ENCODE measurements at places on chromosomes 11 and 22.
A peak's percentile ranks its signal among the peaks of the same experiment; 100 is the strongest.

DNA sequence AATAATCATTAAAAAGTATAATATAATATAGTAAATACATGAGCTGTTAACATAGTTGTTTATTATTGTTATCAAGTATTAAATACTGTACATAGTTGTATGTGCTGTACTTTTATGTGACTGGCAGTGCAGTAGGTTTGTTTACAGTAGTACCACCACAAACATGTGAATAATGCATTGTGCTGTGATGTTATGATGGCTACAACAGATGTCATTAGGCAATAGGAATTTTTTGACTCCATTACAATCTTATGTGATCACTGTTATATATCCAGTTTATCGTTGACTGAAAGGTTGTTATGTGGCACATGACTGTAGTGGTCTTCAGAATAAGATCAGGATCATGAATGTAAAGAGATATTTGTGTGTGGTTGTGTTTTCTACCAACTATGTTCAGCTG lies 577.8 kb downstream of the JRKL start:
- DNase-seq, result no peak

DNA sequence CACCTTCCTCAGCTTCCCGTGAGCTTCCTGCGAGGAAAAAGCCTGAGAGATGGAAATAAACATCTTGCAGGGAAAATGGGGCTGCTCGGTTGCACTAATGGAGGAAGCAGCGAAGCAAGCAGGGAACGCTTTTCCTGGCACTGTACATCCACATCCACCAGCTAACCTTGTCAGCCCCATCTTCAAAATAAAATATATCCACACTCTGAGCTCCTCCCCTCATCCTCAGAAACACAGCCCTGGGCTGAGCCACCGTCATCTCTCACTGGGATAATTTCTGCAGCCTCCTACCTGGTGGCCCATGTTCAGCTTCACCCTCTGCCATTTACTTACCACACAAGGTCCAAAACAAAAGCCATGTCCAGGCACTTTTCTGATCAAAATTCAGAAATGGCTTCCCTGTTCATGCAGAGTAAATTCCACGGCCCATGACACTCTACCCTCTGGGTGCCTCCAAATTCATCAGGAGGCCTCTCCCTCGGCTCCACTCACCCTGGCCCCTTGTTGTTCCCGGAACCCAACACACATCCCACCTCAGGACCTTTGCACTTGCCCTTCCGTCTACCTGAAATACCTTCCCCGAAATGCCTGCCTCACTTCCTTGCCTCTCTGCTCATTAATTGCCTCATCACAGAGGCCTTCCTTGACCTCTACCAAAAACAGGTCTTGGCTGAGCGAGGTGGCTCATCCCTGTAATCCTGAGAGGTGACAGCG lies 13.0 kb downstream of the C11orf86 start:
- DNase-seq, result no peak

DNA sequence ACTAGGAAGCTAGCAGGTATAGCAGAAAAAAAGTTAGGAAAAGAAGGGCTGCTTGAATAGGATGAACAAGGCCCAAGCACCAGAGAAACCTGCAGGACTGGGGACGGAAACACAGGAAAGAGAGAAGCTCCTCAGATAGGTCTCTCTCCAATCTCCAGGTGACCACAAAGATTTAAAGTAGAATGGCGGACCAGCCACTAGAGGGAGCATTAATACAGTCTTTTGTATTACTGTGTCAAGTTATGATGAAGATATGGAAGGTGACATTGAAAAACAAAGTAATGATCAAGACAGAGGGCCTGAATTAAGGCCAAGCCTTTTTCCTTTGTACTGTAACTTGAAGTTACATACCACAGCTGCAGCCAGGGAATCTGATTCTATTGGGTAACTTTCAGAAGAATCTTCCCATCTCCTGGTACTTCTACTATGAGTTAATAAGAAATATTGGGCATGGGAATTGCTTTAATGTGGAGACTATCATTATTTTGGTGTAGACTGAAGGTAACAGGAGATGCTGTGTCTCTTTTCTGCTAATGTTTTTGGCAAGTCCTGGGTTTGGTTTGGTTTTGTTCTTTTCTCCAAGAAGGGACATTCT lies 33.8 kb downstream of the OR2AG2 start:
- peak; percentile 32 for DNase-seq

- DNase-seq, result no peak
These were observed 8.0 kb upstream of the FERMT3 start for GRCh38 chr11:64198511-64198910.

DNA sequence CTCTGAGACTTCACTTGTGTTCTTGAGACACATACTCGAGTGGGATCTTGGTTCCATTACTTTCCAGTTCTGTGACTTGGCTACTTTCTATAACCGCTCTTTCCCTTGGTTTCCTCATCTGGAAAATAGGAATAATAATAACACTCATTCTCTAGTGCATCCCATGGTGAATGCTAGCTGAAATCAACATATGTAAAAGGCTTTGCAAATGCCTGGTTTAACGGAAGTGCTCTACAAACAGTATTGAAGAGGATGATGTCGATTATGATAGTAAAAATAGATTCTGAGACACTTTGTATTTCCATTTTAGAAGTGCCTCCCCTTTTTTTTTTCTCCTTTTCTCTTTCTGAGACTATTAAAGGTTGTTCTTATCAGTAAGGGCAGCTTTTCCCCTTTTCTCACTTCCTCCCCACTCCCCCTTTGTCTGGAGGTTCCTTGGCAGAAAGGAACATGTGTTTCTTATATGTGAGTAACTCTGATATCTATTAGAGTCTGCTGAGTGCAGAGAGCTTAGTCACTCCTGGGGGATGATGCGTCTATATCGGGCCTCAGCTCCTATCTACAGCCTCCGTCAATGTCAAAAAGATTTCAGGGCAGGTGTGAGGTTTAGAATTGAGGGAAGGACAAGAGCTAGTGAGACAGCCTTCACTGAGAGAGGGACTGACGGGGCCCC lies 489.3 kb downstream of the NTM start:
- DNase-seq, result no peak

- no peak for DNase-seq
These were observed 6.9 kb downstream of the CADM1 start for GRCh38 chr11:115497303-115497702.

- DNase-seq, result no peak
These were observed 7.8 kb downstream of the ADAMTS8 start for GRCh38 chr11:130420478-130421198.

GRCh38 chr11:75481223-75481921 lies 44.4 kb downstream of the GDPD5 start:
- DNase-seq, result no peak

- DNase-seq, result no peak
These were observed 243.3 kb downstream of the TBC1D22A start for GRCh38 chr22:47005506-47006408.

DNA sequence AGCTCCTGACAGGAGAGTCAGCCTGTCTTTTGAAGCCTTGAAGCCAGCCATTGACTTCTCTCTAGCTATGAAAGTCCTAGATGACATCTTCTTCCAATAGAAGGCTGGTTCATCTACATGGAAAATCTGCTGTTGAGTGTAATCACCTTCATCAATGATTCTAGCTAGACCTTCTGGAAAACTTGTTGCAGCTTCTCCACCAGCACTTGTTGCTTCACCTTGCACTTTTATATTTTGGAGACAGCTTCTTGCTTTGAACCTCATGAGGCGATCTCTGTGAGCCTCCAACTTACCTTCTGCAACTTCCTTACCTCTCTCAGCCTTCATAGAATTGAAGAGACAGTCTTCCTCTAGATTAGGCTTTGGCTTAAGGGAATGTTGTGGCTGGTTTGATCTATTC lies 58.3 kb downstream of the MYO7A start:
- no peak for DNase-seq

GRCh38 chr11:120078397-120078796 lies 59.5 kb downstream of the TRIM29 start:
- no peak for DNase-seq

DNA sequence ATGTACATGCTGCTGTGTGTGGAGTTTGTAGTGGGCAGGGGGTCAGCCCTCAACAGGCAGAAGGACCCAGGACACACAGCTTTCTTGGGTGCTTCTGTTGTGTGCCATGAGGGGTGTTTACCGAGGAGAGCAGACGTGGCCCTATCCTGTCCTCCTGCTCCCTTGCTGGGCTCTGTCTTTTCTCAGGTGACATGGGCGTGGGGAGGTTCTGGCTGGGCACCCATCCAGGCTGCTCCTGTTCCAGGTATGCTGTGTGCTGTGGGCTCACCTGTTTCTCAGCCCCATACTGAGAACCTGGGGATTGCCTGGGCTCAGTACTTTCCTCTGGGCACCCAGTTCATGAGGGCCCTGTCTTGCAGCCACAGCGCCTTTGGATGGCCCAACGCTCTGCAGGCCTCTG lies 23.3 kb downstream of the MICALL1 start:
- DNase-seq, result no peak

DNA sequence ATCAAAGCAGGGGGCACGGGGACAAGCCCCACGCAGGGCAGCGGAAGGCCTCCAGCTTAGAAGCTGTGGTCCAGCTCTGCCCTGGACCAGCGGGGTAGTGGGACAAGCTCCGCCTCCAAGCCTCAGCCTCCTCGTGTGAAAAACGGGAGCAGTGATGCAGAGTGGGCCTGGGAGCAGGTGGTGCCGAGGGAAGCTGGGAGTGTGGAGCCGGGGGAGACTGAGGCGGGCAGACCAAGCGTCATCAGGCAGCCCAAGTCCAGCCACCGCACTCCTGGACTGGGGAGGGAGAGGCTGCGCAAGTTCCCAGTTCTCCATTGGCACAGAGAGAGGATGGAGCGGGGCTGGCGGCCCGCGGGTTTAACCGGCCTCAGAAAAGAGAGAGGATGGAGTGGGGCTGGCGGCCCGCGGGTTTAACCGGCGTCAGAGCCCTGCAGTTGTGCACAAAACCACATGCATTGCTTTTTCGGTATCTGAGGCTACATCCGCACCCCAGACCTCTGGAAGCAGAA lies 68.1 kb upstream of the PHF21B start:
- no peak for DNase-seq

DNA sequence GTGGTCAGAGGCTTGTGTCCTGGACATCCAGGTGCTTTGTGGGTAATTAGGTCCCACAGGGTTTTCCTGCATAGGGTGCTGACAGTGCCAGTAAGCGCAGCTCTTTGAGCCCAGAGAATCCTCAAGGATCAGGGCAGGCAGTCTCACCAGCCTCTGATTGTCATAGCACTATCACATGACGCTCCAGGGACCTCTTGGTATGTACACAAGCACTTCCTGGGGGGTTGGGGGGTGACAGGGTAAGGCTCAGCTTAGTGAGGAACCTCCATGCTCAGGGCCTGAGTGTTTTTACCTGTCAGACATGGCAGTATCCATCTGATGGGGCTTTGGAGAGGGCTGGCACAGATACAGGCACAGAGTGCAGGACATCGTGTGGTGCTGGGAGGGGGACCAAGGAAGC lies 27.9 kb upstream of the SUSD2 start:
- no peak for DNase-seq

DNA sequence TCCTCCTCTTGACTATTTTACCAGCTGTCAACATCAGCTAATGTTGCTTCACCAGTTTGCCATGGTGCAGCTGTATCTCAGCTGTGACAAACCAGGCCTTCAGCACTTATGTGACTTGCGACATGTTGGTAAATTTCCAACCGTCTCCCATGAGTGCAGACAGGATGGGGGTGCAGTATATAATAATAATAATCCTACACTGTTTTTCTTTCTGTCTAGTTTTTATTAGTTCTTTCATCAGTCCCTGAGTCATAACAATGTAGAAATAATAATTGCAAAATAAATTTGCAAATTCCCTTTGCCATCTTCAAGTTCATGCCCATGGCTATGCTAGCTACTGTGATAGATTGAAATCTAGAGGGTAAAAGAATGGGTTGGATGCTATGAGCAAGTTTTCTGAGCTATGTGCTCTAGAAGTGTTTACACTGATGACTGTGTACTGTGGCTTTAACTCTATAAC lies 4.9 kb downstream of the MMP13 start:
- no peak for DNase-seq

DNA sequence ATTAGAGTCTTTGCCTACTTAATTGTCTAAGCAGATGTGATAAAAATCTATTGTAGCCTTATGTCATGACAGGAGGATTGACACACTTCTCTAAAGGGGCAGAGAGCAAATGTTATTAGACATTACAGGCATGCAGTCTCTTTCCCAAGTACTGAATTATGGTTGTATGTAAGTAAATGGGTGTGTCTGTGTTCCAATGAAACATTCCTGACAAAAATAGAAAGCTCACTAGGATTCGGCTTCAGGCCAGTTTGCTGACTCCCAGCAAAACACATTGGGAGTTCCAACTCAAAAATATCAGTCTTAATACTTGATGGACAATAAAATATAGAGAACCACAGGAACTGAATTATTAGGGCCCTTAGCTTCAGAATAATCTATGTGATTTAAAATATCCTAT lies 1480.4 kb downstream of the FAM181B start:
- no peak for DNase-seq

DNA sequence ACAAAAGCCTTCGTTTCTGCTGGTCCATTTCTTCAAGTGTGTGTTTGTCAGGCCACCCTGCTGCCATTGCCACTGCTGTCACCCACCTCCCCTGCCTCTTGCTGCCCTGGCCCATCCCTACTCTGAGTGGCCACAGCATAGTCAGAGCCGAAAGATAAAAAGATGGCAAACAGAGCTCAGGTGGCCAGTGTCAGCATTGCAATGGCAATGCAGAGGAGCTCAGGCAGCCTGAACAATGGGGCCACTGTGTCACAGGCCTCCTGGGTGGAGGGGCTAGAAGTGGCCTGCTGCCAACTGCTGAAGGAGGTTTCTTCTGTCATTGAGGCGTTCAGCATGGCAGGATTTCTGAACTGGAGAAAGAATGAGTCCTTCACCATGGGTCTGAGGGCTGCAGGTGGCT lies 137.1 kb downstream of the CSNK2A3 start:
- no peak for DNase-seq

- DNase-seq, result no peak
These were observed 1.6 kb downstream of the SPON1 start for GRCh38 chr11:13963949-13964770.

GRCh38 chr11:60502221-60502775 lies 9.7 kb downstream of the MS4A12 start:
- no peak for DNase-seq

DNA sequence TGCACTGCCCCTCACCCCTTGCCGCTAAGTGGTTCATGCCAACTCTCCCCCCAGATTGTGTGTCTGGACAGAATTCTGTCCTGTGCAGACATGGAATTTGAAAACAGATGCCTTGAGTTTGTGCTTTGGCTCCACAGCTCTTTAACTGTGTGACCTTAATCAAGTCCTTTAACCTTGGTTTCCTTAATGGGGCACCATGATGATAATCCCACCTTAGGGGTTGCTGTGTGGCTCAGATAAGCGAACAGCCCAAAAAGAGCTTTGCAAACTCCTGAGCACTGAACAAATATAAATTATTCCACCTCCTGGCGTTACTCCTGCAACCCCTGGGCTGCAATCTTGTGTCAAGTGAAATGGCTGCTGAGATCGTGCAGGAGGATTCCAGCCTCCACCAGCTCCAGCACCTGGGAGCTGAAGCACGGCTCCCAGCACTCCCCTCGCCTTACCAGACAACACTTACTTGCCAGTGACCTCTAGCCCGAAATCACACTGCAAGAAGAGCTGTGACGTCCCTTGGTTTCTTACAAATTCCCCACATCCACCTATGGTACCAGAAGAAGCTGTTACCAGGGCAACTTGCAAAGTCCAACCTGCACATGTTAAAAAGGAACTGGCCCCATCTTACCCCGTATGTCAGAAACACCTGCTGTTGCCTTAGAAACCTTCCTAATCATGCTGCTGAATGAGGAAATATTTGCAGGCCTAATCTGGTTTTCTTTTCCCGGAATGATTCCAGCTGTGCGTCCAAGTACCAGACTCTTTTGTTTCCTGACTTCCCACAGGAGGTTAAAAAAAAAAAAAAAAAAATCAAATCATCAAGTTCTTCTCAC lies 13.2 kb downstream of the VPS37C start:
- DNase-seq, result no peak
